Posterior cingulate gyrus (tissue), 11 donors: ENCODE measurements at places on chromosomes 12 and 14.

DNA sequence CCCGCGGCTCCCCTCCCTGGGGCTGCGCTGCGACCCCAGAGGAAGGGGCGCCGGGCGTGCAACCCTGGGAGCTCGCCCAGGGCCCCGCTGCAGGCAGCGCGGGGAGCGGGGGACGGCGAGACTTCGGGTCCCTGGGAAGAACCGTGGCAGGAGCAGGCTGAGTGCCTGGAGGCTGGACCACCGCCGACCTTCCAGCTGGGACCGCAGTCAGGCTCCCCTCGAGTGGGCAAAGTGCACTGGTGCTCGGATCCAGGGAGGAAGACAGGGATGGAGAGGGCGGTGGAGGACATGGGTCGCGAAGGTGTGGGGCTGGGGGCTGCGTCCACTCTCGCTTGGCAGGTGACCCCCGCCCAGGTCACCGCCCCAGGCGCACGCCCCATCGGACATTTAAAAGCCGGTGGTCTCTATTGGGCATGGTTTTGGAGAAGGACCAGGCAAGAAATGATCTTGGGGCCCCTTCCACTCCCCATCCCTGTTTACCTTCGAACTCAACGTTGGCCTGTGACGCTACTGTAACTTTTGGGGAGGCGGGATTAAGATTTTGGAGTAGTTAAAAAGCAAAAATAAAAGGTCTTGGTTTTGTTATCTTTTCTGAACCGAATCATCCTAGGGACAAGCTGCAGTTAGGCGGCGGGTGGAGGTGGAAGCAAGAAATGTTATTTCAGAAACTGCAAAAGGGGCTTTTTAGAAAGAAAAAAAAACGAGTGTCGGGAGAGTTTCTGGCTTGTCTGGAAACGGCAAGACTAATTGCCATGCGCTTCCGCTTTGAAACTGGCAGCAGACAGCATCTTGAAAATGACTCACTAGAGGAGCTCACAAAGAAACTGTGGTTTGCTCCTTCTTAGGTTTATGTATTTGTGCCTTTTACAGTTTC is 1.0 kb downstream of the ELK3 start:
- DNase-seq, result no peak

DNA sequence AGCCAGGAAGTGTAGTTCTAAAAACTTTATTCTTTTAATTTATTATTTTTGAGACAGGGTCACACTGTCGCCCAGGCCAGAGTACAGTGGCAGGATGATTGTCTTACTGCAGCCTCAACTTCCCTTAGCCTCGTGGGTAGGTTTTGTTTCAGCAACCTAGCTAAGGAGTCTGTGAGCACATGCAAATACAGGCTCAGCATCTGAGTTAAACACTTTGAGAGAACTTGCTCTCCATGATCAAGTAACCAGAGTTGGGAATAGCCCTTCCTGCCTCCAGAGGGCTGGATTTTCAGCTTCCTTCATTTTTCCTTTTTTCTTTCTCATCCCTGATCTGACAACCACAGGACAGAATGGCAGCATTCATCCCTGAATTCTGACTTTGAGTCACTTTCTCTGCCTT is 871.3 kb downstream of the GALC start:
- DNase-seq, result no peak

GRCh38 chr12:113050795-113051194 is 5.7 kb upstream of the DTX1 start:
- DNase-seq, result no peak

DNA sequence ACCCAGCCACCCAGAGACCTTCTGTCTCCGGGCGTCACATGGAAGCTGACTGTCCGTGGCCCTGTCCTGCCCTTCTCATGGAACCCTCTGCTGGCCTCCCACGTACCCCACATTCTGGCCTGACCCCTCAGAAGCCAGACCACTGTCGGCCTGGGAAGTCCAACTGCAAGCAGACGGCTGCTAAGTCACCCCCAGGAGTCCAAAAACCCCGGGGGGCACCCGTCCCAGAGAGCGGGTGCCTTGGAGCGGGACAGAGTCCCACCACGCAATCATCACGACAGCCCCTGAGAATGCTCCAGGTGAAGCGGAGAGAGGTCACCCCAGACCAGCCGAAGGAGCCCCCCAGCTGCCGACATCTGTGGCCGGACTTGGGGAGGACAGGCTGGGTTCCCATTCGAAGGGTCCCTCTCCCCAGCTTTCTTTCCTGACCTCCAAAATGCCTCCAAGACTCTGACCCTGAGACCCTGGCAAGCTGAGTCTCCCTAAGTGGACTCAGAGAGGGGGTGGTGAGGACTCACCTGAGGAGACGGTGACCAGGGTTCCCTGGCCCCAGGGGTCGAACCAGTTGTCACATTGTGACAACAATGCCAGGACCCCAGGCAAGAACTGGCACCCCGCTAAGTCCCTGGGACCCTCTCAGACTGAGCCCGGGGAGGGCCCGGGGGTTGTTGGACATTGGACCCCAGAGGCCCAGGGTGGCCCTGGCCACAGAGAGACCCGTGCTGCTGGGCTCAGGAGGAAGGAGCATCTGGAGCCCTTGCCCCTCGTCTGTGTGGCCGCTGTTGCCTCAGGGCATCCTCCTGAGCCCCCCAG is 337.1 kb downstream of the TMEM121 start:
- DNase-seq, result no peak

GRCh38 chr12:102917026-102917787 is at the start of gene PAH:
TSS of gene PAH (minus strand) at chr12:102917244. CDS start at chr12:102917130, 114 bp downstream.
- no peak for DNase-seq

DNA sequence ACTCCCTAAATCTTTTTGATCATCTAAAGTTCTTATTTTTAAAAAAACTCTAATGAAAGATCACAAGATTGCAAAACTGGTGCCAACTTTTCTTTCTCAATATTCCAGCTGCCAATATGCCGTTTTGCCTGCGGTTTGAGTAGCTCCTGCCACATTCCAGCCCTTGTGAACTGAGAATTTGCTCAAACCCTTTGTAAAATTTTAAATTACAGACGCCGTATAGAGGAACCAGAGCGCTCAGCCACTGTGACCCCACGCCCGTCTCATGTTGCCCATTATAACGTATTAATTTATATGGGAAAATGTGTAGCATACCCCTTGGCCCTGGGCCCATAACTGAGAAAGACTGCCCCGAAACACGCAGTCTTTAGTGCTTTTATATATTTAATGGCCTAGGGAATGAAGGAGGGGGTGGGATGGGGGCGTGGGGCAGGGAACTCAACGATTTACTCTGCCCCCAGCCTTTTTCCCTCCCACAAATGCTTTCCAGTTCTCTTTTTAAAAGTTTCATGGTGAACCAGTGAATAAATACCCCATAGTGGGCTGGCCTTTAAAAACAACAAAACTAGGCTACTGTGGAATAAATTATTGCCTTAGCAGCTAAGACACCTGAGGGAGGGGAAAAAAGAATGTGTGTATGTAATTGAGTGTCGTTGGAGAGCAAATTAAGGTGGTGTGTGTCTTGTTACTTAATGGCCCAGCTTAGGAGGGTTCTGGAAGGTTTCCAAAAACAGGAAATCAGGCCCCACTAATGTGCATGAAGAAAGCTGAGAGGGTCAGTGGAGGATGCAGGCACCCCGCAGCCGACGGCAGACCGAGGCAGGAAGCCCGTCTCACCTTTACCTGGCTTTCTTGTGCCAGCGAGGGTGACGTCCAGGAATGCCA is 45.7 kb upstream of the RFLNA start:
- no peak for DNase-seq

GRCh38 chr12:124087266-124088051 is 114.4 kb downstream of the ZNF664 start:
- DNase-seq, result no peak

- peak; percentile 29 for DNase-seq
Observed at GRCh38 chr14:104421892-104422828, 157.4 kb upstream of the C14orf180 start.

- DNase-seq, result no peak
Observed at GRCh38 chr14:63436286-63437098, 106.7 kb downstream of the PPP2R5E start.

DNA sequence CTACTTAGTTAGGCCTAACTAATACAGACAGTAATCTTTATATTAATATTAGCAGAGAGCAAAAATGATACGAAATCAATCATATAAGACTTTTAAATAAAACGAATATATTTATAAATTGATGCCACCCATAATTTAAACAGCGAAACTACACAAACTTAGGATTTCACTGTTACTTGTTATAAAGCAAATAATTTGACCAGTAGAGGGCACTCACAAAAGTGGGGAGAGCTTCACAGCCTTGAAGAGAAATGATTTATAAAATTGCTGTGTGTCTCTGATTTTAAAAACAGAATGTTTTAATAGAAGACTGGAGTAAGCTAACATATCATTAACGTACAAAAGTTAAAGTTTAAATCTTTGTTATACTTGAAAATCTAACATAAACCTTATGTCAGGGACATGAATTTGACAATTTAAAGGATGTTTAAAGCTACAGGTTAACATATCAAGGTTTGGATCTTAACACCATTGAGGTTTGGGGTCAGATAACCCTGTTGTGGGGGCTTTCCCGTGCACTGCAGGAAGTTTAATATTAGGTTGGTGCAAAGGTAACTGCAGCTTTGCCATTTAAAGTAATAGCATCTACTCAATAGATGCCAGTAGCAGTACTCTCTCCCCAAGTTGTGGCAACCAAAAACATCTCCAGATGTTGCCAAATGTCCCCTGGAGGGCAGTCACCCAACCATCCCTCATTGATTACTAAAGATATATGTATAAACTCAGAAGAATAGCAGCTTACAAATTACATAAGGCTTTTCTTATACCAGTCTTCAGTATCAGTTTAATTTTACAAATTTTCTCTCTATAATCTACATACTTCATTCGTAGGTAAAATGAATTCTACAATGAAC is 9.3 kb downstream of the KRAS start:
- no peak for DNase-seq

DNA sequence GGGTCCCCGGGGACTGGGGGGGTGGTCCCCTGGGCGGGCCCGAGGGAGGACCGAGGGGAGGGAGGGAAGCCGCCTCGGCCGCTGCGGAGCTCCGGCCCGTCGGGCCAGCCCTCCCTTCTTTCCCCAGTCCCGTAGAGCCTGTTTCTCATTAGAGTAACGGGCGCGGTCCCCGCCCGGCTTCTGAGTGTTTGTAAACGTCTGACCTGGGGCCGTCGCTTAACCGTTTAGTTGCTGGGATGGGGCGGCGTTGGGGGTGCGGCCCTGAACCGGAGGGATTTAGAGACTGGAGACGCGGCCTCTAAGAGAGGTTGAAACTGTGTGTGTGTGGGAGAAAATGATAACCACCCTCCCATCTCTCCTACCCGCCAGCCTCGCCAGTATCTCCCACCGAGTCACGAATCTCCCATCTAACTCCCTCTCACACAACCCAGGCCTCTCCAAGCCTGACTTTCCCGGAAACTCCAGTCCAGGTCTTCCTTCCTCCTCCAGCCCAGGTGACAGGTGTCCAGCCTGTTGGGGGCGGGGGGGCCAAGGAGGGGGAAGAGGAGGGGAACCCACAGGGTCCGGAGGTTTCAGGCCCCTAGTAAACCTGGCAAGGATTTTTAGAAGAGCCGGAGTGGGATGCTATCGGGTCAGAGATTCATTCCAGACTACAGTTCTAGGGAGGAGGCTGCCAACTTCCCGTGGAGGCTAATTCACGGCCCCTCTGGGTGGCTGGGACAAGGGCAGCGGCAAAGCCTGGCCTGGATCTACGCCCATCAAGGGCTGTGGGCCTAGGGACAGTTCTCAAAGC is 1.1 kb upstream of the NFATC4 start:
- DNase-seq, result no peak

DNA sequence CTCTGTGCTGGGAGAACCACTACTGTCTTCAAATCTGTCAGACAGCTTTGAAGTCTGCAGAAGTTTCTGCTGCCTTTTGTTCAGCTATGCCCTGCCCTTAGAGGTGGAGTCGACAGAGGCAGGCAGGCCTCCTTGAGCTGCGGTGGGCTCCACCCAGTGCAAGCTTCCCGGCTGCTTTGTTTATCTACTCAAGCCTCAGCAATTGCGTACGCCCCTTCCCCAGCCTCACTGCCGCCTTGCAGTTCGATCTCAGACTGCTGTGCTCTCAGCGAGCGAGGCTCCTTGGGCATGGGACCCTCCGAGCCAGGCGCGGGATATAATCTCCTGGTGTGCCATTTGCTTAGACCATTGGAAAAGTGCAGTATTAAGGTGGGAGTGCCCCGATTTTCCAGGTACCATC is 25.1 kb upstream of the KLRB1 start:
- DNase-seq, result no peak

GRCh38 chr14:104687601-104688504 is 1.6 kb upstream of the INF2 start:
- no peak for DNase-seq

DNA sequence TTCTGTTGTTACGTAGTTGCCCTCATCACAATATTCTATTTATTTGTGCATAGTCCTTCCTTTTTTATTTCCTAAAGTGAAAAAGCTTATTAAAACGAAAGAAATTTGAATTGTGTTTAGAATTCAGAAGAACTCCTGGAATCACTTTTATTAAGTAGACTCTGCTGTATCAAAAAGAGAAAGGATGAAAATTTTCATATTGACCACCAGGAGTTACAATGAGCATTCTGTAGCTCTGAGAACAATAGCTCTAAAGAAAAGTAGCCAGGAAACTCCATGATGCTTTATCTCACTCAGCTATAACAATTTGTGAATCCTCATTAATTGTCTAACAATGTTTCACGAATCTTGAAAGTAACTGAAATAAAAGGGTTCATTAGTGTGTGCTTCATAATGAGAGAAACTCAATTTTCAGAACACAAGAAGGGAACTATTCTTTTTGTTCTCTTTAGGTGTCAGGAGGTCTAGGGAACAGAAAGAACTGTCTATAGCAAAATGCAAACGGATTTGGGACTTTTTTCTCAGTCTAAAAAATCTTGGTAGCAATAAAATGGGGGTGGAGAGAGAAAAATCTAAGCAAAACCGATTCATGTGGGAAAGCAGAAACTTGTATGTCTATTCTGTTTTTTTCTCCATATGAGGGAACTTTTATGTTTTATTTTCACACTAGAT is 19.3 kb downstream of the ASCL1 start:
- no peak for DNase-seq

GRCh38 chr12:97257726-97258125 is 204.9 kb upstream of the RMST start:
- DNase-seq, result no peak

GRCh38 chr12:68579254-68579653 is 31.4 kb upstream of the RAP1B start:
- DNase-seq, result no peak

- peak; percentile 82 for DNase-seq
Observed at GRCh38 chr14:93036652-93037345, 78.9 kb downstream of the ITPK1 start.

DNA sequence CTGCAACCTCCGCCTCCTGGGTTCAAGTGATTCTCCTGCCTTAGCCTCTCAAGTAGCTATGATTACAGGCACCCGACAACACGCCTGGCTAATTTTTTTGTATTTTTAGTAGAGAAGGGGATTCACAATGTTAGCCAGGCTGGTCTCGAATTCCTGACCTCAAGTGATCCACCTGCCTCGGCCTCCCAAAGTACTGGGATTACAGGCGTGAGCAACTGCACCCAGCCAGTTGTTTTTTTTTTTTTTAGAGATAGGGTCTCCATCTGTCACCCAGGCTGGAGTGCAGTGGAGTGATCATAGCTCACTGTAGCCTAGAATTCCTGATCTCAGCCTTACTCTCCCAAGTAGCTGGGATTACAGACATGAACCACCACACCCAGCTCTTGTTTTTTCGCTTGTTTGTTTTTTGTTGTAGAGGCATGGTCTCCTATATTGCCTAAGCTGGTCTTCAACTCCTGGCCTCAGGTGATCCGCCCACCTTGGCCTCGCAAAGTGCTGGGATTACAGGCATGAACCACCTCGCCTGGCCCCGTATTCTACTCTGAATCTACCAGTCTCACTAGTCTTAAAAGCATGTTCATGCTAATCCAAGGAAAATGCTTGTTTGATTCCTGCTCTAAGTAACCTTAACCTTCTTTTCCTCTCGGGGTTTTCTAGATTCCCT is 31.7 kb upstream of the STRN3 start:
- DNase-seq, result no peak

GRCh38 chr14:101535232-101535631 is 26.1 kb upstream of the DIO3 start:
- no peak for DNase-seq
